Right ventricle myocardium inferior (tissue), 1 donor: ENCODE measurements at places on chromosomes 12 and 14.

GRCh38 chr12:52147367-52147963 lies 44.3 kb downstream of the KRT80 start:
- DNase-seq, result peak; percentile 87

DNA sequence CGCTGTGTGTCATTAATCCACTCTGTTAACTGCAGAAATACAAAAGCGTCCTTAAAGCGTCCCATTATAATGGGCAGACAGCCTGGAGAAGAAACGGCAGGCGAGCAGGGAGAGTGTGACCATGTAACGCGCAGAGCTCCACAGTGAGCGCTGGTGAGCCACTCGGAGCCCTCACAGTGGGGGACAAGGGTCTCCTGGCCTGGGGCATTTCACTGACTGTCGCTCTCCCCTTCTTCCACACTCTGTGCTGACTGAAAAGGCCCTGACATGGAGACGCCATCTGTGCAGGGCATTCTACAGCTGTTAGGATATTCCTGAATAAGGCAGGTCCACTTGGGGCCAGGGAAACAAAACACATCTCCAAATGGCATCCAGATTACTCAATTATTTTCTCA lies 24.2 kb downstream of the CCDC92 start:
- peak; percentile 59 for DNase-seq

DNA sequence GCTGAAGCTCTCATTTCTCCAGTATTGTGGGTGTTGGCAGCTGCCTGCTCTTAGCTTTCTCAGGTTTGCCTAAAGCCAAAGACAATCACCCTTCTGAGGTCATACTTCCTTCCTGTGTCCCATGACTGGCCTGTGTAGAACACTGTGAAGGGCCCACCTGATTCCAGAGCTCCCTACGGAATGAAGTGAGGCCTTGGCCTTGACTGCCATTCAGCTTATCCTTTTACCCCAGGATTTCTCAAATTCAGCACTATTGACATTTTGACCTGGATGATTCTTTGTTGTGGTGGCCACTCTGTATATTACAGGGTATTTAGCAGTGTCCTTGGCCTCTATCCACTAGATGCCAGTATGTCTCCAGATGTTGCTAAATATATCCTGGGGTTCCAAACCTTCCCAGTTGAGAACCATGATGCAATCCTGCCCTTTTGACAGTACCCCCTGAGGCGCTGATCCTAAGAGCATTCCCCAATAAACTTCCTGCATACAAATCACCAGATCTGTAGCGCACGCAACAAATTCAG lies 112.3 kb upstream of the KRR1 start:
- DNase-seq, result no peak

DNA sequence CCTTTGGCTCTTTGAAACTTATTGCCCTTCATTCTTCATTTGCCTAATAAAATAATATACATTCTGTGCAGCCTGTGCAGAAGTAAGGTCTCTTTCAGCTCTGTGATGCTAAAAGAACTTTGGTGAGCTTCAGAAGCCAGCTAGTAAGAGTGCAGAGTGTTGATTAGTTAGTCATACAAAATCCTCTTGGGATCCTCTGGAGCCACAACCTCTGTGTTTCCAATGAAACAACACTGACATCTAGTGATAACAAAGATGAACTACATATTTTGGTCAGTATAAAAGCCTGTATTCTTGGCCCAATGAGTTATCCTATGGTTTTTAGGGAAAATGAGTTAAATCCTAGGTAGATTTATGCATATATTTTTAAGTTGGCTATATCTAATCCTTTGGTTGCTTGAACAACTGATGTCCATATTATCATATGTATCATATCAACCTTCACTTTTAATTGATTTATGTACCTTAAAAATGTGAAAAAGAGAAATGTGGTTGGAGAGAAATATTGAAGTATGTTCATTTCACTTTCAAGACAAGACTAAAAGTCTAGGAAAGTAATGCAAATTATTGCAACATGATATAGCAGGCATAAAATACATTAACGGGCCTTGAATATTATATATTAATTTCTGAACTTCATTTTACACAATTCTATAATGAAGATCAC lies 158.4 kb downstream of the KLHL28 start:
- no peak for DNase-seq
